ENCODE measurements at places on chromosomes 11 and 22.

DNA sequence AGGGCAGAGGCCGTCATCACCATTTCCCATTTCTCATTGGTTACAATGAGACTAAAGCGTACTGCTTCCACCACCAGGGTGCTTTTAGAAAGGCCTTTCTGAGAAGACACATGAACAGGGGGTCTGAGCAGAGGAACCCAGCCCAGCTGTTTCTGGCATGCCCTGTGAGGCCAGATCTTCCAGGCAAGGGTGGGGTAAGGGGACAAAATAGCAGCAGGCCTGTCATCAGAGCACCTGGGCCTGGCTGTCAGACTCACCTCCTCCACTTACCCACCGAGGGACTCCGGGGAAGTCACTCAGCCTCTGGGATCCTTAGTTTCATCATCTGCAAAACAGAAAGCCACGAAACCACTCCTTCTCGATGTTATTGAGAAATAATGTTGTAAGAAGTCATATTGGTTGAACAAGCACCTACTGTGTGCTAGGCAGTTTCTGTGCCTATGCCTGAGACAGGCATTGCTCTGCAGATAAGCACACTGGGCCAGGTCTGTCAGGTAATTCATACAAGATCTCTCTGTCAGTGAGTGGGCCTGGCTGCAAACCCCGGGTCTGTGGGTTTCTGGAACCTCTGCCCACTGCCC is 8.8 kb upstream of the WNT11 start:
- DNase-seq, result no peak

DNA sequence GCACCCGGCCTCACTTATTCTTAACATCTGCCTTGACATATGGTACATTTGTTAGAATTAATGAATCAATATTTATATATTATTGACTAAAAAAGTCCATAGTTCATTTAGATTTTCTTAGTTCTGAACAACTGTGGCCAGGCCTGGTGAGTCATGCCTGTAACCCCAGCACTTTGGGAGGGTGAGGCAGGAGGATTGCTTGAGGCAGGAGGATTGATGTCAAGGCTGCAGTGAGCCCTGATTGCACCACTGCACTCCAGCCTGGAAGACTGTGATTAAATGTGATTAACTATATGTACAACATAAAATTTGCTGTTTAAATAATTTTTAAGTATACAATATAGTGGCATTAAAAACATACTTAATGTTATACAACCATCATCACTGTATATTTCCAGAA is 5.6 kb downstream of the UVRAG start:
- no peak for DNase-seq

DNA sequence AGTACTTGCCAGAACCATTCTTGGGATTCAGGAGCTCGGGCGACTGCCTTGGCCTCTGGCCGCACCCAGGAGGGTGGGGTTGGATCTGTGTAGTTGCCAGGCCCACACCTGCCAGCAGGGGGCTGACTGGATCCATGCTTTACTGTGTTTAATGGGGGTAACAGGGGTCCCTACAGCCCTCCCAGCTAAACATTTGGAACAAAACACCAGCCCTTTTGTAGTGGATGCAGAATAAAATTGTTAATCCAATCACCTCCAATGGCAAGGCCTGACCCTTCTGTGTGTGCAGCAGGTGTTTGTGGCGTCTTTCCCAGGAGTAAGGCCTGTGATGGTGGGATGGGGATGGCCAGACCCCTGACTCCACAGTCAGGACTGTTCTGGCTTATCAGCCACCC is 22.5 kb downstream of the SUN2 start:
- no peak for DNase-seq

GRCh38 chr11:65692367-65692766 is 19.7 kb upstream of the KAT5 start:
- DNase-seq, result no peak

- DNase-seq, result no peak
These were observed 421.4 kb upstream of the CADM1 start for GRCh38 chr11:115925568-115926090.

GRCh38 chr11:131584785-131585592 is 214.6 kb downstream of the NTM start:
- no peak for DNase-seq

GRCh38 chr22:19492504-19493174 is 12.9 kb downstream of the CDC45 start:
- no peak for DNase-seq

DNA sequence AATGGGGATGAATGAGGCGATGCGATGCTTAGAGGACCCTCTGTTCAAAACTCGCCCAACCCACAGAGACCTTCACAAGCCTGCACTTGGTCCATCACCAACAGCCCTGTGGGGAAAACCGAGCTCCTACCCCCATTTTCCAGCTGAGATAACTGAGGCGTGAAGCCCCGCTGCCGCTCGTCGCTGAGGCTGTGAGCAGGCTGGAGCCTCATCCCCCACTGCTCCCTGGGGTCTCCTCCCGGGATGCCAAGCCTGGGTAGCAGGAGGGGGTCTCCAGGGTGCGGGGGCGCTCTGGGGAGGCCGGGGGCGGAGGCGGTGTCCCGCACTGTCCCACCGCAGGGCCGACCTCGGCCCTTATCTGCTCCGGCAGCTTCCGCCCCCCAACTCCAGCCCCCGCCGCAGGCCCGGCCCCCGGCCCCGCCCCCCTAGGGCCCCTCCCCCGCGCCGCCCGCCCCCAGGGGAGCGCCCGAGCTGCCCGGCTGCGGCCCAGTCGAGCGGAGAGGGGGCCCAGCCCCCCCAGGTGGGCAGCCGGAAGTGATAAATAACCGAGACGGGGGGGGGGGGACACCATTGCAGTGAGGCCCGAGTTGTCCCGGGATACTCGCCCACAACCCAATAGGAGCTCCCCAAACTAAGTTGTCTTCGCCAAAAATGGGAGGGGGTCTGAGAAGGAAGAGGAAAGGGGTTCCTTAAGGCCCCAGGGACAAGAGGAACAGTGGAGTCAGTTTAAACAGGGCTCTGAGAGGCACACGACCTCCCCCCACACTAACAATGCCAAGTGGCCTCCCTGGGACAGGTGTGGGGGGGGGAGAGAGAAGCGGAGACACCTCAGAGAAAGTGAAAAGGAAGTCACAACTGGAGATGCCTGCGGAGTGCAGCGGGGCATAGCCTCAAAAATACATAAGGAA is 8.3 kb upstream of the SLC39A13 start:
- no peak for DNase-seq

DNA sequence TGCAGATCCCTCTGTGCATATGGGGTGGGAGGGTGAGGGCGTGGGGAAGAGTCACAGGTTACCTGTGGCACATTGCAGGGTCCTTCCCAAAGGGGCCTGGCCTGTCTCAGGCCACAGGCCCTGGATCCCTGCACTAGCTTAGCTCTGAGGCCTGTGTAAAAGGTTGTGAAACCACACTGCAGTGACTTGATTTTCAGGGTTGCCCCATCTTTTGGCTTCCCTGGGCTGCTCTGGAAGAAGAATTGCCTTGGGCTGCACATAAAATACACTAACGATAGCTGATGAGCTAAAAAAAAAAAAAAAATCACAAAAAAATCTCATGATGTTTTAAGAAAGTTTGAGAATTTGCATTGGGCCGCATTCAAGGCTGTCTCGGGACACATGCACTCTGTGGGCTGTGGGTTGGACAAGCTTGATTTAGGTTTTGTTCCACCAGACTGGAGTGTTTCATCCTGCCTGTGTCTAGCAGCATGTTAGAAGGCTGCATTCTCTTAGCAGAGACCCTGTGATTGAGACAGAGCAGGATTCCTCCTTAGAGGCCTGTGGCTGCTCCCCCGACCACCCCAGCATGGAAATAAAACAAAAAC is 35.9 kb upstream of the TREH start:
- no peak for DNase-seq

DNA sequence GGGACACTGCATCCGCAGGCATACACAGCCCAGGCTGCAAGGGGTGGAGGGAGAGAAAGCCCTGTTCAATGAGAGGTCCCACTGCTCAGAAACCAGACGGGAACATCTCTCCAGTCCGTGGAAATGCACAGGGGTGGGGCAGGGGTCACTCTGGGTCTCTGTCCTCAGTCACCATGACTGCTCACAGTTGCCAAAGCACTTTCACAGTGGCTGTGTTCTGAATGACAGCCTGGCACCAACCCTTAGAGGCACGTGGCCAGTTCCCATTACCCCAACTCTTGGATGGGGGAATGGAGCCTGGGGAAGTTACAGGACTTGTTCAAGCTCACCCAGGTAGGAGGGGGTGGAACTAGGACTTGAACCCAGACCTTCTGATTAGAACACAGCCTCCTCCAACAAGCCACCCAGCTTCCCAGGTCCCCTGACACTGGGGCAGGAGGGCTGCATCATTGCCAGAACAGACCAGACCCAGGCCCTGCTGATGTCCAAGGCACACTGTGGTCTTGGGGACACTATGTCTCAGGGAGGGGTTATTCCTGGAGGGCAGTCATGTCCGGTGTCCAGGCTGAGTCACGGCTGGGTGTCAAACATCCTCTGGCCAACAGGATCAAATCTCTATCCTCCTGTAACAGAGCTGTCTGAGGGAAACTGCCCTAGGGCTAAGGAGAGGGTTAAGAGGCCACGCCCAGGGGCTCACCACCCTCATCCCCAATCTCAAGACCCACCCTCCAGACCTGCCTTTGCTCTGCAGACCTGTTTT is 8.2 kb downstream of the ZNF70 start:
- no peak for DNase-seq

- no peak for DNase-seq
These were observed 1065.3 kb downstream of the OPCML start for GRCh38 chr11:132466983-132467382.

- no peak for DNase-seq
These were observed 31.3 kb upstream of the DGKZ start for GRCh38 chr11:46315783-46316563.

DNA sequence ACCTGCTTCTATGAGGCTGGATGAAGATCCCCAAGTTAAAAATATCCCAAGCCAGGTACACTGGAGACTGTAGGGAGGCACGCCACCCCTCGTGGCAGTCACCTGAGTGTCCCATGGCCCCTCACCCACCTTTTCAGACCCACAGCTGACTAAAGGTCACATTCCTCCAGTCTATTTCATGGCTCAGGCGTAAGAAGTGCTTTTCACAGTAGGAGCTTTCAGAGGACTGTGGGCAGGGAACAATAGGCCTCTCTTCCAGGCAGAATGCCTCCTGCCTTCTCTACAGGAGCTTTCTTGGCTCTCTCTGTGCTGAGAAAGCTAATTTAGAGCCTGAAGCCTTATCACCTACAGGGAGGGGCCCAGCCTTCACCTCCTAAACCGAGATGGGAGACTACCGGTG is 73.8 kb downstream of the C11orf58 start:
- DNase-seq, result no peak
